BE2C (cell line): ENCODE measurements at places on chromosomes 7 and 10.
A peak's percentile ranks its signal among the peaks of the same experiment; 100 is the strongest.

GRCh38 chr10:30596013-30596412 lies 33.5 kb downstream of the LYZL2 start:
- DNase-seq: no peak

GRCh38 chr10:108051218-108051617 lies 886.7 kb upstream of the SORCS1 start:
- no peak for DNase-seq

DNA sequence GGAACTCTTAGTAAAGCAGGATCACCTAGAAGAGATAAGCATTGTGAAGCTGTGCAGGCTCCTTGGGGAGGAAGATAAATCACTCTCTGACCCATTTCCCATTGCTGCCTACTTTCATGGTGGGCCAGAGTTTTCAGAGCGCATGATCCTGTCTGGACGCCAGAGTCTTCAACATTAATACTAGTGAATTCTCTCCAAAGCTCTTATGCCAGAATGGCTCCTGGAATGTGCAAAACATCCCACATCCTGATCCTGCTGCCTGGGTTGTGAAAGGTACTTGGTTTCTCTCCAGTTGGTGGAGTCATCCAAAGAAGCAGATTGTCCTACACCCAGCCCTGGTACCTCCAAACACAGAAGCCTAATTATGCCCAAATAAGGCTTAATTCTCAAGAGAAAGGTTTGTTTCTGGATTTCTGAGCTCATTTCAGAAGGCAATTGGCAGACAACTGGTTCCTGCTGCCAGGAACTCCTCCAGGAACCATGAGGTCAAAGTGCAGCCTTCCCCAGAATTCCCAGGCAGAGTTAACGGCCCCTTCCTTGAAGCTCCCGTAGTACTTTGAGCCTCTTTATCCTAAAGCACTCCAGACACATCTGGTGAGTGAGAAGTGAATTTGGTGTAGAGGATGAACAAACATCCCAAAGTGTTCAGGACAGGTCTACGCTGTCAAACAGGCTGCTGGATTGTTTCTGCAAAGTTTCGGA lies 495.2 kb downstream of the PLXNA4 start:
- DNase-seq: no peak

- no peak for DNase-seq
Observed at GRCh38 chr10:56633876-56634452, 272.9 kb upstream of the ZWINT start.

DNA sequence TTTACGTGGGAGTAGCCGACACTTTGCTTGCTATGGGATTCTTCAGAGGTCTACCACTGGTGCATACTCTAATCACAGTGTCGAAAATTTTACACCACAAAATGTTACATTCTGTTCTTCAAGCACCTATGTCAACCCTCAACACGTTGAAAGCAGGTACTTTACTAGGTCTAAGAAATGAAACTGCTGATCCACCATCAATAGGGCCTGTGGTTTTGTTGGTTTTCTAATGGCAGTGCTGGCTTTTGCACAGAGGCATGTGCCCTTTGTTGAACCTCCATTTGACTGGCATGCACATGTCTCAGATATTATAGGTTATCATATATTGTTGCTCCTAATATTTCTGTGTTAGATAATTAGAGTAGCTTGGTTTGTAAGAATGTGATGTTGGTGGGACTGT lies 123.8 kb downstream of the CFTR start:
- DNase-seq: no peak

GRCh38 chr10:116452338-116452720 lies 24.7 kb downstream of the PNLIPRP3 start:
- no peak for DNase-seq

GRCh38 chr10:22833353-22833752 lies 94.5 kb upstream of the ARMC3 start:
- DNase-seq: no peak

DNA sequence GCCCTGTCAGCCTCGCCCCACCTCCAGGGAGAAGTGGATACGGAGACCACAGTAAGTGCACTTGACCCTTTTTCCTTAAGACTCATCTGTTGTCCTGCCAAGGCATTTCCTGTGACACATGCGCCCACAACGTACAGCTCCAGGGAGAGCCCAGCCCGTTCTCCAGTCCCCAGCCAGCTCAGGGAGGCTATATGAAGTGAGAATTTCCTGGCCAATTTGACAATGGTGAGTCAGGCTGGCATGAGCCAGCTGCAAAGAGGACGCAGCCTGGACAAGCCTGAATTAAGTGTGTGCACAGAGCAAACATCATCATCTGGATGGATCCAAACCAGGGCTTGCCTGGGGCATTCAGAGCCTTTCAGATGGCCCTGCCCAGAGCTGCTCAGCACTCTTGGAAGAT lies 244.8 kb downstream of the KCNMA1 start:
- DNase-seq: peak; percentile 59

DNA sequence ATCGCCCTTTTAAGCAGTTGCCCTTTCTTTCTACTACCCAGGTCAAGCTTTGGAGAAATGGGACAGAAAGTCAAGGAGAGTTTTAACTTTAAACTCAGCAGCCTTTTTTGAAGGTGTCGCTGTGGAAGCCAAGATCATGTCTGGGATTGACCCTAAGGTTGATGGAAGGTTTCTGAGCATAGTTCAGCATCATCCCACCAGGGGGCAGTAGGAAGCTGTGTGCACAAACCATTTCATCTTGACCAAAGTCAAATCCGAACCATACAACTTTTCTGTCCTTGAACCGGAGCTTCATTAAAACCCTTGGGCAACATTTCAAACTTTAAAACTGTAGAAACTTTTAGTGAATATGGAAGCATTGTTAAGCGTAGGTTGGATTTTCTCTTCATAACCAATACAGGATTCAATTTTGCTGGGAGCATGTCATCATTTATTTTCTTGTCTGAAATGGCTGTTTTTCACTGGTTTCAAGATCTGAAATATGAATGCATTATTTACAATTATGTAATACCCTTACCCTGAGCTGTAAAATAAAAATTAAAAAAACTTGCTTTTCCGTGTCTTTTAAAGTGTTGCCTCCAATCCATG lies 214.4 kb upstream of the KIAA1217 start:
- peak; percentile 38 for DNase-seq

DNA sequence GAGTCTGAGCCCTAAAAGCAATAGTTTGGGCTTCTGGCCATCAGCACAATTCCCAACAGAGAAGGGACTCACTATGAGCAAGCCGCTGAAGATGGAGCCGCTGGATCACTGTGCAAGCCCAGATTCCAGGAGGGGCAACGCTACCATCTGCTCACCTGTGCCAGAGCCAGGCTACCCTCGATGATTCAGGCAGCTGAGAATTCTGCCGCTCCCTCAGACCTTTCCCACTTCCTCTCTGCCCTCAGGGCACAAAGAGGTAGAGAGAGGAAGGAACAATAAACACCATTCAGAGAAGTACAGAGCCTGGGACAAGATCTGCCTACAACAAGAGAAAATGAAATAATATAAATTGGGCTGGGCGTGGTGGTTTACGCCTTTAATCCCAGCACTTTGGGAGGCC lies 98.1 kb downstream of the MYOF start:
- DNase-seq: no peak

DNA sequence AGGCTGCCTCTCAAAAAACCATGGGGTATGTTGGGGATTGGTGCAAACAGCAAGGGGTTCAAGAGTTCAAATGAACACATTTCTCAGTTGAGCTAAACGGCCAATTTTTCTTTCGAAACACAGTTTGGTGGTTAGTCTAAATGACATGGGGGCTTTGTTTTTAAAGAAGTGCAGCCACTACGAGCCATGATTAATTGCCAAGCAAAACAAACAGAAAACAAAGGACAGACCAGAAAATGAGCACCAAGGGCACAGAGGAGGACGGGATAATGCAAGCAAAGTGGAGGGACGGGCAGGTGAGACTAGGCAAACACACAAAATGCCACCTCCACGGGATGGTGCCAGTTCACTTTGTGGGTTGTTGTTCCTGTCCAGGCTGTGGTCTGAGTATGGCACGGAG lies 64.5 kb upstream of the PDLIM1 start:
- DNase-seq: no peak

- peak; percentile 83 for DNase-seq
Observed at GRCh38 chr7:102279537-102280400, 6.9 kb upstream of the SH2B2 start.

DNA sequence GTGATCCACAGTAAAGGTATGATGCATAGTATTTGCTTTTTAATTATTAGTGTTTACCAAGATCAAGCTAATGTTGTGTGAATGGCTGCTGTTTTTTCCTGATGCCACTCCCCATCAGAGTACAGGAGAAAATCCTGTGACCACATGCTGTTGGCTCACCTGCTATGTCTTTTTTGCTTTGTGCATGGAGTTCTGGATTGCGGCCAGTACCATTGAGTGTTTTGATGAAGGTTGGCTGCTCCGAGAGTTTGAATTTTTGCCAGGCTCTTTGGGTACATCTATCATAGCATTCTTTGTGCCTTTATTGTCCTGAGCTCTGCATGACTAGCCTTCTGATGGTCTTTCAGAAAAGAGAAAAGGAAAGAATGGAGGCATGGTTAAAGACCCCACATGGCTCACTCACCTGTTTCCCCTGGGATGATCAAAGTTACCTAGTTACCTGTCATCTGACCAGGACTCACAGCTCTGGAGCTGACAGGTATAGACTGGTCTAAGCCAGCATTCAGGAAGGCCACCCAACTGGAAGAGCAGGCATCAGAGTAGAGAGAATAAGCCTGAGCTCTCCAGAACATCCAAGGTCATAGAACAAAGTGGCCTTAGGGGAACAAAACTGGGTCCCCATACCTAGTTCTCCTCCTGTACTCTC lies 11.8 kb upstream of the SGPL1 start:
- DNase-seq: no peak

GRCh38 chr7:82057476-82057875 lies 287.6 kb upstream of the HGF start:
- no peak for DNase-seq

GRCh38 chr10:72483471-72483870 lies 128.8 kb upstream of the DNAJB12 start:
- no peak for DNase-seq

DNA sequence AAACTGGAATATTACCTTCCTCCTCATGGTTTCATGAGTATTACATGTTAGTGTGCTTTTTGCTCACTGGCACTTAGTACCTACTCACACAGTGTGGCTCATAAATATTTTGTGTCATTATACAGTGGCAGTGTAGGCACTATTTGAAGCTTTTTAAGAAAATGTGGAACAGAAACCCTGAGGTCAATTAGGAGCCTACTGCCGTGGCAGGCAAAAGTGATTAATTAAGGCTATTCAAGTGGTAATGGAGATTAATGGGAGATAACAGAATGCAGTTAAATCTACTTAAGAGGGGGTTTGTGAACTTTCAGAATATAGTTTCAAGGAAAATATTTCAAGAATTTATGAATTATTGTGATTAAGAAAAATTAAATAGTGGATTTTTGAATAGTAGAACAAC lies 277.6 kb downstream of the HGF start:
- no peak for DNase-seq
